Caco-2 (cell line): ENCODE measurements at places on chromosomes 4 and X. TPM values are rescaled to one million over a fixed set of nuclear protein-coding genes. Genes with fewer than 3 reads are reported as not detected.

Gene LINC00632
- total RNA-seq = not detected in 2 replicates

Gene EVC2
- not detected in 2 replicates for total RNA-seq

Gene MAGEC1
- total RNA-seq = not detected in 2 replicates

Gene NAP1L2
- total RNA-seq = 0.12 and 0.16 TPM in 2 replicates

Gene FAM9C
- not detected in 2 replicates for total RNA-seq

Gene RBM46
- total RNA-seq = not detected in 2 replicates

Gene MAGEA2
- not detected in 2 replicates for total RNA-seq

Gene SPOCK3
- 1.3 and 3.0 TPM in 2 replicates for total RNA-seq

Gene ZGRF1
- 14.7 and 15.7 TPM in 2 replicates for total RNA-seq

Gene ENAM
- total RNA-seq = not detected in 2 replicates

Gene APOO
- total RNA-seq = 23.4 and 24.0 TPM in 2 replicates

Gene EMCN
- total RNA-seq = not detected in 2 replicates

Gene GPR82
- total RNA-seq = not detected in 2 replicates

Gene SRPX
- 1.7 and 2.2 TPM in 2 replicates for total RNA-seq

Gene GAGE12J
- not detected in 2 replicates for total RNA-seq

Gene NSUN7
- total RNA-seq = 18.5 and 19.6 TPM in 2 replicates
